Thyroid gland (tissue), 4 donors: ENCODE measurements at places on chromosomes 1 and 21. TPM values are rescaled to one million over a fixed set of nuclear protein-coding genes. Genes with fewer than 3 reads are reported as not detected.
A peak's percentile ranks its signal among the peaks of the same experiment; 100 is the strongest.

GRCh38 chr1:165172666-165173065 lies 183.8 kb downstream of the LMX1A start:
- DNase-seq: no peak

The VCAM1 gene
- 11.1 TPM for total RNA-seq

DNA sequence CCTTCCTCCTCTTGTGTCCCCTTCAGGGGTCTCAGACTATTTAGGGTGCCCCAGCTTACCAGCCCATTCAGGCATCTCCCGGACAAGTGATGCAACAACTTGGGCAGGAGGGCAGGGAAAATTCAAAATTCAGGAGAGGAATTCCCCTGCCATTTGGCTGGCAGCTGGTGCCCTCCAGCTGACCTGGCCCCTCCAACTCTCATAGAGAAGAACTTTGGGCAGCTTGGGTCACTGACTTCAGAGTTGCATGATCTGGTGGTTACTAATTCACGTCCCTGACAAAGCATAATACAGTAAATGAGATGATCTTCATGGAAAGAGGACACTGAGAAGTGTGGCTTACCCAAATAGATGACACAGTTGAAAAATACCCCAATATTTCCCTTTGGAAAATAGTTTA lies at the start of gene FCAMR:
Gene FCAMR (minus strand): TSS at position 15 of the 400 bp plus-strand sequence. CDS start 335 bp downstream, outside the sequence.
- no peak for DNase-seq

The GJA4 gene
- total RNA-seq: 22.7 TPM

GRCh38 chr1:33150522-33150921 lies 31.3 kb downstream of the TRIM62 start:
- no peak for DNase-seq

The UTS2 gene
- total RNA-seq: not detected

- no peak for DNase-seq
Observed at GRCh38 chr21:17805966-17806365, 13.2 kb downstream of the C21orf91 start.

DNA sequence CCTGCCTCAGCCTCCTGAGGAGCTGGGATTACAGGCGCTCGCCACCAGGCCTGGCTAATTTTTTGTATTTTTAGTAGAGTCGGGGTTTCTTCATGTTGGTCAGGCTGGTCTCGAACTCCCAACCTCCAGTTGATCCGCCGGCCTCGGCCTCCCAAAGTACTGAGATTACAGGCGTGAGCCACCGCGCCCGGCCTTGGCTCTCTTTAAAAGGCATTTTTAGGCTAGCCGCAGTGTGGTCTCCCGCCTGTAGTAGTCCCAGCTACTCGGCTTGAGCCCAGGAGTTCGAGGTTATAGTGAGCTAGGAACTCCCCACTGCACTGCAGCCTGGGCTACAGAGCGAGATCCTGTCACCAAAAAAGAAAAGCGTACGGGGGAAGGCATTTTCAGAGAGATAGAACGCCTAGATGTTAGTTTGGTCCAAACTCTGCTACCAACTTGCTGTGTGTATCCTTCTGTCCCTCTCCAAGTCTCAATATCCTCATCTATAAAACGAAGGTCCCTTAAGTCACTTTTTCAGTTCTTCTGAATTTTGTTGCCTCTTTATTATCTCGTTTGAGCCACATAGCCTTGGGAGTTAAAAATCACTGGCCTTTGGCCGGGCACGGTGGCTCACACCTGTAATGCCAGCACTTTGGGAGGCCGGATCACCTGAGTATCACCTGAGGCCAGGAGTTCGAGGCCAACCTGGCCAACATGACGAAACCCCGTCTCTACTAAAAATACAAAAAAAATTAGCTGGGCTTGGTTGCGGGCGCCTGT lies 734 bp downstream of the MED18 start:
- DNase-seq: peak; percentile 11

GRCh38 chr1:32651461-32652073 lies 559 bp downstream of the RBBP4 start:
- no peak for DNase-seq

The PCBP3 gene
- total RNA-seq: 0.98 TPM

The NCMAP gene
- 5.4 TPM for total RNA-seq

DNA sequence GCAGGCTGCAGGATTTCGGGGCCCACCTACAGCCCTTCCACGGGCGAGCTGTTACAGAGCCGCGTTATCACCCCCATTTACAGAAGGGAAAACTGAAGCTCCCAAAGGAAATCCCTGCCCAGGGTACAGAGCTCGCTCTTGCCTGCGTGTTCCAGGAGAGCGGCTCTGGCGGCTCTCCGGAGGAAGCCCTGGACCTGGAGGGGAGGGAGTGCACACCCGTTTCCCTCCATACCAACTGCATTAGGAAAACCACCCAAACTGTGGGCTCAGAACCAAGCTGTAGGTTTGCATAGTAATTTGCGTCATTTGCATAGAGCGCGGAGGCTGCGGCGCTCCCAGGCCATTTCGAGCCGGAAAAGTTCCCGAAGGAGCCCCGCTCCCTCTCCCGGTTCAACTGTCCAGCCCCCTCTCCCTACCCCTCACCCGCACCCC lies 24.7 kb upstream of the ADGRB2 start:
- no peak for DNase-seq
